ENCODE measurements at places on chromosomes 13 and 19.

- DNase-seq = no peak
Measured at GRCh38 chr13:27035892-27036235, 135.7 kb downstream of the USP12 start.

DNA sequence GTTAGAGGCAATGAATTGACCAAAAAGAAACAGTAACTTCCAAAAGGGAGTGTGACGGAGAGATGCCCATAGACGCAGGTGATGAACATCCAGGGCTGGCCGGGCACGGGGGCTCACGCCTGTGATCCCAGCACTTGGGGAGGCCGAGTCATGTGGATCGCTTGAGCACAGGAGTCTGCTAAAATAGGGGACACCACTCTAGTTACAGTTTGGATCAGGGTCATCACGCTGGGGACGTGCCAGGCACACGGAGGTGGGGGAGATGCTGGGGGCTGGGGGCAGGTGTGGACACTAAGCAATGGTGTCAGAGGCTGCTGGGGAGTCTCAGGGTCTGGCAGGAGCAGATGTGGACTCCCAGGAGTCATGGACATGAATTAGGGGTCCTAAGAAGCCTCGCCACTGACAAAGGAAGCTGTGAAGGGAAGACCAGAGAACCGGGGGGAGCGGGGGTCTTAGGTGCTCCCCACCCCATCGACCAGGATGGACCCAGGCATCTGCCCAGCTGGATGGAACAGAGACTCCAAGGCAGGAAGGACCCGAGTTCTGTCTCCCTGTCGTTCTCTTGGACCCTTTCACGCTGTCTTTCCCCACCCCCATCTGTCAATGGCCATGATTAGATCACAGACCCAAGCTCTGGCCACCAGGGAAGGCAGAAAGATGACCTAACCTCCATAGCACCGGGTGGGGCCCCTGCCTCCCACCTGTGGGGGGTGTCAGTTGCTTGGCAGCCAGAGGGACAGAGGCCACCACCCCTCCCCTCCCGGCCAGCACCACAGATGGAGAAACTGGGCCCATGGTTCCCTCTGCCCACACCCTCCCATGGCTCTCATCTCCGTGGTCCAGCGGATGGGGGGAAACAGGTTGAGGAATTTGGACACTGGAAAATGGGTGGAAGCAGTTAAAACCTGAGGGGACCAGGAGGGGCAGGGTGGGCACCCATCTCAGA is 19.6 kb downstream of the CCDC8 start:
- no peak for DNase-seq

GRCh38 chr19:51372649-51373504 is at the start of gene NKG7:
TSS of gene NKG7 (minus strand) at chr19:51372654. CDS start at chr19:51372535, 119 bp downstream.
- no peak for DNase-seq

DNA sequence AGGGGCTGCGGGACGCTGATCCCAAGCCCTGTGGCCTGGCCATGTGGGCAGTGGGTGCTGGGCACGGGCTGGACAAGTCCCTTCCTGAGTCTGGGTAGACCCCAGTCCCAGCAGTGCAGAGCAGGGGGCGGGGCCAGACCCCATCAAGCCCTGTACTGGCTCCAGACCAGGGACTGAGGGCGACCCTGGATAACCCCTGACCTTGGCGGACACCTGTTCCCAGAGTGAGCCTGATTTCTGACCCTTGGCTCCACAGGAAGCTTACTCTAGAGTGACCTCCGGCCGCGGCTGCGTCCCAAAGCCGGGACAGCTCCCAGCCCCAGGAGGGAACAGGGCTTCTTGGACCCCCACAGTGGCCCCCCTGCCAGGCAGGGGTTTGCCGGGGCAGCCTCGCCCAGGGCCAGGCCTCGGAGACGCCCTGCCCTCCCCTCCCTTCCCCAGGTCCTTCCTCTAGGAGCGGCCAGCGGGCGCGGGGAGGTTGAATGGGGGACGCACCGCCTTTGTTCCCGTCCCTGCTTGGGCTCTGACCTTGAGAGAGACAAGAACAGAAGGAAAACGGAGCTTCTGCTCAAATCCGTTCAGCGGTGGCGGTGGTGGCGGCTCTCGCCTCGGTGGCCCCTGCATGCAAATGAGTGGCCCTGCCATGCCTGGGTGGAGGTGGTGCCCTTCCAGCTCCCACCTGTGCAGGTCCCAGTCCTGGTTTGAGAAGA is 2.3 kb upstream of the EFNA2 start:
- no peak for DNase-seq

DNA sequence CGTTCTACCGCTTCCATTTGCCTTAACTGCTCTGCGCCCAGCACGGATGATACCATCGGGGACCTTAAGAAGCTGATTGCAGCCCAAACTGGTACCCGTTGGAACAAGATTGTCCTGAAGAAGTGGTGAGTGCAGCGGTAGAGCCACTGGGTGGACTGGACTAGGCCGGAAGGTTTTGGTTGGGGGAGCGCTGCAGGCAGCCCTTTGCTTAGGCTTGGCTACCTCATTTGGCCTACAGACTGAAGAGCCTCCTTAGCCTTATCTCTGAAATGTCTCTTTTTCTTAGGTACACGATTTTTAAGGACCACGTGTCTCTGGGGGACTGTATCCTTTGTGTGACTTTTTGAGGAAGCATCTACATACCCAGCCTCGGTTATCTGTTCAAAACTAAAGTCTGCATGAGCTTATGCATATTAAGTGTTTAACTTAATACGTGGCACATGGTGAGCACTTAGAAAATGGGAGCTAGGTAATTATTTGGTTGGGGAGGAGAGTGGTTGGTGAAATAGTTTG is 889 bp downstream of the UBL5 start:
- DNase-seq = no peak

DNA sequence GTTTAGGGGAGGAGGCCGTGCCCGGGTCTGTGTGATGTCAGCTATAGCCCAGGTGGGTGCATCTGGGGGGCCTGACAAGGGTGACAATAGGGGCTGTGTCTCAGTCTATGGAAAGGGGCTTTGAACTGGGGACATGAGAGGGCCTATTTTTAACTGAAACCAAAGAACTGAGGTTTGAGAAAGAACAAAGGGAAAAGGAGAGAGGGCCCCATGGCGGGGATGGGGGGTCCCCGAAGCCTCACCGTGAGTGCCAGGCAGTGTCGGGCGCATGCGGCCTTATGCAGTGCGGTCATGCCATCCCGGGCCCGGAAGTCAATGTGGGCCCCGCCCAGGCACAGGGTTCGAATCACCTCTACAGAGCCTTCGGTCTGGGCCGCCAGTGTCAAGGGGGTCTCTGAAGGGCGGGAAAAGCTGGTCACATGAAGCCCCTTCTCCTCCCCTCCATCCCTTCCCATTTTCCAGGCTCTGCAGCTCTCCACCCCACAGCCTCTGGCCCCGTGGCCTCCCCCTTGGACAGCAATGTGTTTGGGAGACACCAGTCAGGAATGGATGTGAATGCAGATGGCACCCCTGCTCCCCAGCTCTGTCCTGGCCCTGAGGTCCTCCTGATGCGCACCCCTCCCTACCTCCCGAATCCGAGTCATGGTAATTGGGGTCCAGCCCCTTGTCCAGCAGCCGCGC is 5.9 kb downstream of the SHANK1 start:
- no peak for DNase-seq

- no peak for DNase-seq
Measured at GRCh38 chr13:22201375-22201925, 530.6 kb downstream of the FGF9 start.

- DNase-seq = no peak
Measured at GRCh38 chr13:100395698-100396373, 192.8 kb downstream of the GGACT start.

GRCh38 chr13:73616861-73617260 is 517.3 kb downstream of the KLF12 start:
- no peak for DNase-seq

- DNase-seq = no peak
Measured at GRCh38 chr19:57587529-57587928, 3.6 kb downstream of the ZIK1 start.

- DNase-seq = no peak
Measured at GRCh38 chr13:113539822-113540221, 44.7 kb upstream of the TFDP1 start.
